ENCODE measurements at places on chromosomes 2 and 18.
A peak's percentile ranks its signal among the peaks of the same experiment; 100 is the strongest.

- no peak for DNase-seq
Measured at GRCh38 chr18:26729008-26729407, 136.5 kb downstream of the AQP4 start.

- DNase-seq, result no peak
Measured at GRCh38 chr2:148350199-148350598, 294.4 kb upstream of the EPC2 start.

GRCh38 chr18:55918444-55918843 is 330.5 kb upstream of the TCF4 start:
- DNase-seq, result no peak

DNA sequence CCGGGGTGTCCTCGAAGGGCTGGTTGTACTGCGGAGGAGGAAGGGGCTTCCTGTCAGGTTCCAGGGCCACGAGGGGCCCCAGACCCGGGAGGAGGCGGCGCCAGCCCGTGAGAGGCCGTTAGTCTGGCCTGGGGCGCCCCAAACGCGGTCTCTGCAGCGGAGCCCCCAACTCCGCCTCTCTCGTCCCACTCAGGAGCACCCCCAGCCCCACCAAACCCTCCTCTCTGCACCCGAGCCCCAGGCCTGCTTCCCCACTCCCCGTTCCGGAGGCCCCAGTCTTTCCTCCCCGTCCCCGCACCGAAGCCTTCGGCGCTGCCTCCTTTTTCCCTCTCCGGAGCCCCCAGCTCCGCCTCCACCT is 473 bp downstream of the HJURP start:
- DNase-seq, result no peak

- DNase-seq, result no peak
Measured at GRCh38 chr2:31294196-31294595, 60.2 kb downstream of the EHD3 start.

DNA sequence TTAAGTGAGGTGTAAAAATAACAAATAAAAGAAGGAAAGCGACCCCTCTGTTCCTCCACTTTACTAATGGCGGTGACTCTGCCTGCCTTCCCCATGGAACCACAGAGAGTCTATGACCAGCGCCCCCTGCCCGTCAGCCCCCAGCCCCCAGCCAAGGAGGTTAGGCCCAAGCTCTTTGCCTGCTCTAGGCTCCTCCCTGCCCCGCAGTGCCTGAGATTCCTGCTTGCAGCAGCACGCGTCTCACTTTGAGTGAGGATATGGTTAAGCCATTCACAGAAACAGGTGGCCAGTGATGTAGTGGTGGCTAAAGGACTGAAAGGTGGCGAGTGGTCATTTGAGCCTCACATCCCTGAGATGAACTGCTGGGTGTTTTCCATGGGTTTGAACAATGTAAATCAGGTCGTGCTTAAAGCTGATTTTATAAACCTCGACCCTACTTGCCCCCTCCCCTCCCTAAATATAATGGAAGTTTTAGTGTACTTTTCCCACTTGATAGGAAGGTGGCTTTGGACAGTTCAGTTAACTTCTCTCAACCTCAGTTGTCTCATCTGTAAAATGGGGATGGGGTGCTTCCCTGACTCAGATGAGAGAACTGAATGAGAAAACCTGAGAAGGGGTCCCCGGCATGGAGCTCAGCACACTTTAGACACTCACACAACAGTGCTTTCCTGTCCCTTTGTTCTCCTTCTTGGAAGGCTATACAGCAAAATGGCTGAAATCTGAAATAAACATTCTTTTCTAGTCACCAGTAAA is 46.5 kb downstream of the IL1RL2 start:
- DNase-seq, result no peak

DNA sequence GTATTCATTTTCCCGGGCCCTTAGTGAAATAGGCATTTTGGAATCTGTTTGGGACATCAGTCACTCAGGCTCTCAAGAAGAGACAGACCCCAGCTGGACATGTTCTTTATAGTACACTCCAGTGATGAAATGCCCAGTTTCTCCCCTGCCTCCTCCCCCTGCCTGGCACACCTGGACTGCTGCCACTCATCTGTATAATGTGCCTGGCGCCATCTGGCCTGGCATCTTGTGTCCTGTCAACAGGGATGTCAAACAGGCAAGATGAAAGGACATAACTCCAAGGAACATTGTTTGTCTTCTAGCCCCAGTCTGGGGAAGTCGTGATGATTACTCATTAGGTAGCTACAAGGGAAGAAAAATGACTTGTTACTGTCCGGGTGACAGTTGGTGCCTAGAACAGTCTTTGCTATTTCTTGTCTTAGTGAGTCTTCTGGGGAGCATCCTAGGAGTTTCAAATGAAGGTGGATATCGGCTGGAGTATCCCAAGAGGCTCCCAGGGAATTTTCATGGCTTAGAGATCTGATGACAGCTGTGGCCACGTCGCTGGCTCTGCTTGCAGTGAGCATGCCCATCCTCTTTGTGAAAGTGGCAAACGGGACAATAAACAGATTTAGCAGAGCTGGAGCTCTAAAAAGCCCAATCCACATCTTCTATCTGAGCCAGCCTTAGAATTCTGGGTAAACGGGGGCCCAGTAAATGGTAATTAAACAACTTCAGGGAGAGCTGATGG is 153.6 kb downstream of the ALK start:
- no peak for DNase-seq

DNA sequence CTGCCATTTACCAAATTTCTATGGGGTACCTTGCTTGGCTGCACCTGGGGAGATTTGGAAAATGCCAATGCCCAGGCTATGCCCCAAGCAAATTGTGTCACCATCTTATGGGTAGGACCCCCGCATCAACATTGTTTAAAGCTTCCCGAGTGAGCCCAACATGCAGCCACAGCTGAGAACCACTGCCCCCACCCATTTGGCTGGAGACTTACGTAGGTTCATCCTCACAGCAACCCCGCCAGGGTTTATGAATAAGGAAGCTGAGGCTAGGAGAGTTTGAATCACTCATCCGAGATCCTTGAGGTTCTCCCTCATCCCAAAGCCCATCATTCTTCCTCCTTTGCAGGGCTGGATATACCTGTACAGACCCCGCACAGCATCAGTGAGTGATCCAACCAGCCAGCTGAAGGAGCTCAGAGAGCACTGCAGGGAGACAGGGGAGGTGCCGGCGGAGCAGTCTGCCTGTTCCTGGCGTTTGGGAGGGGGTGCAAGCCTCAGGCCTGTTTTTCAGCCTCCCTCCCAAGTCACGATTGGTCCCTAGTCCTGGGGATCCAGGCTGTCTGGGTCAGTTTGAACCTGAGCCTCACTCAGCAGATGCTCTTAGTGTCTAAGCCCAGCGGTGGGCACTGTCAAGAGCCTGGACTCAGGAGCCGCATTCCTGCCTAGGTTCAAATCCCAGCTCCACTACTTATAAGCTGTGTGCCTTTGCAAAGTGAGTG is 164.9 kb downstream of the SMAD7 start:
- no peak for DNase-seq

DNA sequence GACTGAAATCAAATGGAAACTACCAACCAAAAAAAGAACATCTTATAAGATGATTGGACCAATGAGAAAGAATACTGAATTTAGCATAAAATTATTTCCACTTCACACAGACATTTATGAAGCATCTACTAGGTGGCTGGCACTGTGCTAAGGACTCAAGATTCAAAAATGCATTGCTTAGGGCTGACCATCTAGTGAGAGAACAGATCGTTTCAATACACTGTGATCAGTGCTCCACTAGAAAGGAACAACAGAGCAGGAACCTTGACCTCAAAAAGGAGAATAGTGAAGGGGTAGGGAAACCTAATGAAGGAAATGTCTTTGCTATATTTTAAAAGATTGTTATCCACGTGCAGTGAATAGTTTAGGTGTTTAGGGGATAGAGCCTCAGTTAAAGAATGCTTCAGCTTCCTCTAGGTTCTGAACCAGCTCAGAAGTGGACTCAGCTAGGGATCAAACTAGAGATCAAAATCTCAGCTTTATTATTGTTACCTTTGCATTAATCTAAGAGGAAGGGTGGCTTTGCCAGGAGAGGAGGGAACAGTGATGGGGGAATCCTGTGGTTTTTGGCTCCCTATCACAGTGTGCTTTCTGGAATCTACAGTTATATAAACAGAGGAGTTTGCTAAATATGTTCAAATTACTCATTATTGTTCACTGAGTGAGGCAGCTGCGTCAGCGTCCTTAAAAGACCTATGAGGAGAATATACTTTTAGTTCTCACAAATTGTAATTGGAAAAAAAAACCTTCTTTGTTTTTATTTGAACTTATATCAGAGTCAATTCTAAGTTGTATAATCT is 16.2 kb upstream of the BBS5 start:
- DNase-seq, result no peak

GRCh38 chr18:61948281-61948741 is 55.5 kb upstream of the RNF152 start:
- DNase-seq, result no peak

DNA sequence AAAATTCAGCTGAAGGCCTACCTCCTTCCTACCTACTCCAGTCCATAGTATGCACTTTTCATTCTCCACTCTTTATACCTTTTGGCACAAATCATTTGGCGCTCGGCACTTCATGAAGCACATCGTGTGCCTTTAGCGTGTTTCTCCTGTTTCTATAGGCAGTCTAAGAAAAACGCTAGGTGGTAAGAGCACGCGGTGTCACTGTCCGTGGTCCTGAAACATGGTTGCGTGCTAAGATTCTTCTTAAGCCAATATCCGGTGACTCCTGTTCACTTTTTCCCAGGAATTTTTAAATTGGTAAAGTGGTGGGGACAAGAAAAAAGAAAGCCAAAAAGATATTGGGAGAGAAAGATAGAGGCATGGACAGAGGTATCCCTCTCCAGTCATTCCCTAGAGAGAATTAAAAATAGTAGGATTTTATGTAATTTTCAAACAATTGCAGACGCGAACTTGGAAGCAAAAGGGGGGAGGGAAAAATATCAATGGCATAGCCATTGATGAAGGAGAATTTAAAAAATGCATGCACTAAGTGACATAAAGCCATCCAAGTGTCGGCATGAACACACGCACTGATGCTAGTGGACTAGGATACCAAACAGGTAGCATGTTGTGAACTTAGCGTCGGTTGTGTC is 1.4 kb upstream of the CTNNA2 start:
- peak; percentile 5 for DNase-seq

DNA sequence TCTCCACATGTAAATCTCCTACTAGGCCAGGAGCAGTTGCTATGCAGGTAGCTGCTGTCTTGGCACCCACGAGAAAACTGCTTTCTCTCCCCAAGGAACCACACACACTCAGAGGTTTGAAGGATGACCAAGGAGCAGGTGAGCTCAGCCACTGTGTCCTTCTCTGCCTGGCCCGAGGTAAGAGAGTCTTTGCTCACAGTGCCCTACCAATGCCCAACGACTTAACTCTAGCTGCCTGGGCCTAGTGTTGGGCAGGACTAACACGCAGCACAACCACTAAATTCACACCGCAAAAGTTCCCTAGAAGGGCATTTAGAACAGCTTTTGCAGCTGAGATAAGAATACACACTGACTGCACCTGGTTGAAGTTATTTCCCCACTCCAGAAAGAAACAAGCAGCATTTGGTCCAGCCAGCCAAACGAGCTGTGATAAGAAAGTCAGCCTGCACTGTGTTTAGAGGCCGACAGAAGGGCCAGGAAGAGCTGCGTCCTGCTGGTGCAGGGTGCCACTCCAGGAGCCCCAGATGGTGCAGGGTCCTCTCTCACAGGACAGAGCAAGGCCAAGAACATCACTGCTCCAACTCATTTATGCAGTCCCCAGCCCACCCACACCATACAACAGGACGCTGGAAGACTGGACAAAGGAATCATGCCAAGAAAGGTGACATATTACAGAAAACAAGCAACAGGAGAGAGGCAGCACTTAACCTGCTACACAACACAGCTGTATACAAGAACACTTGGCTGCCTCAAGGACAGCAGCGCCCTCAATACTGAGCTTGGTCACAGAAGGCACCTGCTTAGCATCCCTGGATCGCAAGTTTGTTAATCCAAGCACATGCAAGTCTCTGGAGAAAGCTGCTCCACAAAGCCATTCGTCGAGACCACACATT is 12.5 kb downstream of the HDLBP start:
- DNase-seq, result no peak

DNA sequence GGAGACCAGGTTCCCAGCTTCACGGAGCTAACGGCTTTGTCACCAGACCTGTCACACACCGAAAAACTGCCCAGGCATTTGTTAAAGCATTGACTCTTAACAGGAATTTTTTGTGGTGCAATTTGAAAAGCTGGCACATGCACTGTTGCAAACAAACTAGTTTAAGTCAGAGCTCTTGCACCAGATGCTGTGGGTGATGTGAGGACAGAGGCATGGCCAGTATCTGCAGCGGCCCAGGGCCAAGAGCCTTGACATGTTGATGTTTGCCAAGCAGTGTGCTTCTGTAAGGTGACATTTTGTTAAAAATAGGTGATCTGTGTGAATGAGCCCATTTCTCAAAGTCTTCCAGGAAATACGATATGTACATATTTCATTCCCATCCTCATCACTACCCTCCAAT is 142.5 kb downstream of the MTCL1 start:
- DNase-seq, result no peak

DNA sequence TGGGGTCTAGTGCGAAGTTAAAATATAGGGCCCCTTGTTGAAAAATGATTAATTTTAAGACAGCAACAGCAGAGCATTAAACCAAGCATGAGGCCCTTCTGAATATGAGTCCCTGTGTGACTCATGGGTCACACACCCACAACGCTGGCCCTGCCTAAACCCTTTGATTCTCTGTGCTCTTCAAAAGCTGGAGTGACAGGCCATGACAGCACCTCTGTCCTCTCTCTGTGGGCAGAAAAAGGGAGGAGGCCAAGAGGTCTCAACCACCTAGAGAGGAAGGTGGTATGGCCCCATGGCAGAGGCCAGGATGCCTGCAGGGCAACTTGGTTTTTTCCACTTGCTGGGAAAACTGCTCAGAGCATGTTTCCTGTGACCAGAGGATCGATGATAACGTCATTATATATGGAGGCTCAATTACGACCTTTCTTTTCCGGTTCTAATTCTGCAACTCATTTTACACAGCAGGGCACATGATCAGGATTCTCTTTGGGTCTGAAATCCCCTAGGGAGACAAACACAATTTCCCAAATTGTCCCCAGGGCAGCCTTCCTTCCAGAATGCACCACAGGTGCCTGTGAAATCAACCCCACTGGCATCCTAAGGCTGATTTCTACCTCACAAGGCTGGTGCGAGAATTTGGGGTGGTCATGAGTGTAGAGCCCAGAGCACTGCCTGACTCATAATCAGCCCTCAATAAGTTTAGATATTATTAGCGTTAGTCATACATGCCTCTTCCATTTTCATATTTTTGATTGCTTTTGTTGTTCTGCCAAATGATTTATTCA is 102.0 kb upstream of the PPP1CB start:
- DNase-seq, result peak; percentile 55

- no peak for DNase-seq
Measured at GRCh38 chr2:26196683-26197418, 24.0 kb downstream of the GAREM2 start.

- no peak for DNase-seq
Measured at GRCh38 chr2:215784371-215784783, 229.0 kb downstream of the MREG start.

DNA sequence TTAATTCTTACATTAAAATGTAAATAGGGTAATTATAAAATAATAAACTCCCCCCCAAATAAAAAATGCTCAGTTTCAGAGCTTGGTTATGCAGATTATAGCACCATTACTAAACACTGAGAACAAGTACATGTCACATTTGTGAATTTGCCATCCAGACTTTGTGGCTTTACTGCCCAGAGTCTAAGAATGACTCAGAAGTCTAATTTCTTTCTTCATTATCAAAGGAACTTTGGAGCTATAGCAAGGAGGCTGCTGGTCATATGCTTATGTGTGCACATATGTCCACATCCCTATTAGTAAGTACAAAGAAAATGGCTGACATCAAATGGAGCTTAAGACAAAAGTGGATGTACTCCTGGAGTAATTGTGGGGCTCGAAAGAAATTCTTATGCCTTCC is 248.5 kb upstream of the SESTD1 start:
- DNase-seq, result no peak

- DNase-seq, result no peak
Measured at GRCh38 chr2:69985216-69985615, 23.8 kb upstream of the ASPRV1 start.
